ENCODE measurements at places on chromosomes 12 and 14. TPM values are rescaled to one million over a fixed set of nuclear protein-coding genes. Genes with fewer than 3 reads are reported as not detected.

DNA sequence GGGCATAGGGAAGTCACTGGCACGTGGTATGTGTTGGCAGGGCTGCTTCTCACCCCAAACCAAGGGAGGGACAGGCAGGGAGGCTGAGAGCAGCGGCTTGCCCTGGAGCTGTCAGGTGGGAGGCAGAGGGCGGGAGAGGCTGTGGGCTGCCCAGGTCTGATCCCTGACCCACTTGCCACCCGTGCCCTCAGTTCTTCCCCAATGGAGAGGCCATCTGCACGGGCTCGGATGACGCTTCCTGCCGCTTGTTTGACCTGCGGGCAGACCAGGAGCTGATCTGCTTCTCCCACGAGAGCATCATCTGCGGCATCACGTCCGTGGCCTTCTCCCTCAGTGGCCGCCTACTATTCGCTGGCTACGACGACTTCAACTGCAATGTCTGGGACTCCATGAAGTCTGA lies 4.7 kb downstream of the GNB3 start:
- DNase-seq: no peak

DNA sequence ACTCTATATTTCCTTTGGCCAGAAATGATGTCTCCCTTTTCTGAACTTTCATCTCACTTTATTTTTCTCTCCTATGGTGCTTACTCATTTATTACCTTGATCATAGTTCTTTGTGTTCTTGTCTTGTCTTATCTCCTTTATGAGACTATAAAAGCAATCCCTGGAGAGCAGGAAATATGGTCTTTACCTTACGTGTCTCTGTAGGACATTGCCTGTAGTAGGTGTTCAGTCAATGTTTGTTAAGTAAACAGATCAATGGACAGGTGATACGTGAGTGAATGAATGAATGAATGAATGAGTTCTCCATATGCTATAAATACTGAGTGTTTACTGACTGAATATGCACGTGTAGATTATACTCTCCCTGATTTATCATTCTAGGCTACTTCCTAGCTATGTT lies 193.7 kb upstream of the HMGA2 start:
- DNase-seq: no peak

ENDOU gene
- polyA plus RNA-seq: not detected

- DNase-seq: no peak
Measured at GRCh38 chr14:89797148-89797547, 157.4 kb downstream of the EFCAB11 start.

DNA sequence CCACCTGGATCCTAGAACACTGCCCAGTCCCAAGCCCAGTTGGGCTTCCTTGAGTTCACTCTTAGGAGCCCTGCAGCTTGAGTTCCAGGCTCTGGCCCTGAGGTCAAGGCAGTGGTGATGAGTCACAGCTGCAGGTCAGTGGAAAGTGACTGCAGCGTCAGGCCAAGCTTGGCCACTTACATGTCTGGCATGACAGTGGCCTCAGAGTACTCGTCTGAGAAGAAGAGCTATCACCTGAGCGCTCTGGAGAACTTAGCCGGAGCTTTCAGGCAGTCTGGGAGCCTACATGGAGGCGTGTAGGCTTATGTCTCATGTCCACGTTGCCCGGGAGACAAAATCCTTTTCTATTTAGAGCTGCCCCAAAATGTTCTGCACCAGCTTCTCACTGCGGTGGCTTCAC lies 75.6 kb downstream of the ARL6IP4 start:
- DNase-seq: no peak

TTC6 gene
- not detected for polyA plus RNA-seq

DNA sequence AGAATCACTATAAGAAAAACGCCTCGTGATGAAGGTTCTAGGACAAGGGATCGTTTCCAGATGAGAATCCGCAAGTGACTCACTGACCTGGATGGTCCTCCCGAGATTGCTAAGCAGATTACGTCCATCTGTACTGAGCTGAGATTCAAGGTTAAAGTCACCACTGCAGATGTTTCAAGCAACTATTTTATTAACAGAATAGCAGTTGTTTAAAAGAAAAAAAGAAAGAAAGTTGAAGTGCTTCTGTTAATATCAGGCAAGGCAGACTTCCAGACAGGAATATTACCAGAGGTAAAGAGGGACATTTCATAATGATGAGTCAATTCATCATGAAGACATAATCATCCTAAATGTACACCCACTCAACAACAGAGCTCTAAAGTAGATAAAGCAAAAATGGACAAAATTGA lies 17.9 kb downstream of the PXN start:
- peak; percentile 73 for DNase-seq

PAPLN gene
- 5.3 TPM for polyA plus RNA-seq

DNA sequence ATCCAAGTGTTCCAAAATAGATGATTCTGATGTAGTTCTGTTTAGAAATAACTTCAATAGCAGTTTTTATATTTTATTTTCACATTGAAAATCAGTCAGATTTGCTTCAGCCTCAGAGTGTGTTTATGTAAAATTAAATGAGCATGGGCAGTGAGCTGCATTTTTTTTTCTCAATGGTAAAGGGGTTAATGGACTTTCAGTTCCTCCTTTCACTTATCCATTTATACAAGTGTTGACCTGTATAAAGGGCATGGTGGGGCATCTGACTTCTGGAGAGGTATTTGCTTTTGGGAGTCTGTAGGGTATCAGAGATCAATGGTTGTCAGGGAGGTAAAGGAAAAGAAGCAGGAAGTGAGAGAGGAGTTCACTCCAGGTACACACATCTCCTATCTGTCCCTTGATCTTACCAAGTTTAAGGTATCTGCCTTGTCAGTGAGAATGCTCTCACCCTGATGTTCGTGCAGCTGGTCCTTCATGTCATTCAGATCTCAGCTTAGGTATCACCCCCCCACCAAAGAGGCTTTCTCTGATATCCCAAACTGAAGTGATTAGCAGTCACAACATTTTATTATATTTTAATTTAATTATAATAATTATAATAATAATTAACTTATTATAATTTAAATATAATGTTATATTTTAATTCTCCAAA lies 181.6 kb upstream of the LMNTD1 start:
- DNase-seq: no peak
